ENCODE measurements at places on chromosomes 3 and 15. TPM values are rescaled to one million over a fixed set of nuclear protein-coding genes. Genes with fewer than 3 reads are reported as not detected.

GRCh38 chr15:81388436-81388770 is 14.4 kb upstream of the TMC3 start:
- H3K4me3 ChIP-seq, result no peak overlapping the region
- H3K27ac ChIP-seq, result no peak overlapping the region
- DNase-seq, result no peak
- H3K36me3 ChIP-seq, result no peaks in the 10 kb centered on the region
- no peaks in the 10 kb centered on the region for H3K27me3 ChIP-seq

DNA sequence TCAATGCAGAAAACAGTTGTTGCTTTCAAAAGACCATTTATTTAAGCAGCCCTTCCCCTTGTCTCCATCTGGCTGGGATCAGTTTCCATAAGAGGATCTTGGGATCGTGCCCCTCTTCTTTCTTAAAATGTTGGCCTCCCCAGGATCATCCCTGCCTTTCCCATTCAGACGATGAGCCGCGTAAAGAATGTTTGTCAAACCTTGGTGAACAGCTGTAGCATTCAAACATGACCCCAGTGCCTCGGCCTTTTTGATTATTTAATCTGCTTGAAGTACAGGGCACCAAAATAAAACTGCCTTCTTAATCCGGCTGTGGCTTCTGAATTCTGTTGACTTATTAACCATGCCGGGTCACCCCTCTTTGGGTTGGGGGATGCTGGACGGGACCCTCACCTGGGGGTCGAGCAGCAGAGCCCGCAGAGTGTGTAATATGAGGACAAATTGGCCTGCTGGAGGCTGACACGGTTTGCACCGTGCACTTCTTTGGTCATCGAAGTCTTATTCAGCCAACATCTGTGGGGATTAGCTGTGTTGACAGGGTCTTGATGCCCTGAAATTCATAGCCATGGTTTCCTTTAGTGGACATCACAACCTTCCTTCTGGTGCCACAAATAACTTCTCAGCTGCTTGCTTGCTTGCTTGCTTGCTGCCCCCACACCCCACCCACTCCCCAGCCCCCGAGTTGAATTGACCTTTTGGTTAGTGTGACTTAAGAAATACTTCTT is at the start of gene LRTM1:
LRTM1 (minus strand) TSS at position 14 of the 725 bp plus-strand sequence. CDS start 148 bp downstream, outside the sequence.
- H3K27ac ChIP-seq, result no peak within 1 kb of the TSS
- H3K4me1 ChIP-seq, result no peaks in the 10 kb centered on the region
- no peaks in the 10 kb centered on the region for H3K36me3 ChIP-seq
- DNase-seq, result no peak

NEK10 gene
- 0.67 TPM for total RNA-seq

DNA sequence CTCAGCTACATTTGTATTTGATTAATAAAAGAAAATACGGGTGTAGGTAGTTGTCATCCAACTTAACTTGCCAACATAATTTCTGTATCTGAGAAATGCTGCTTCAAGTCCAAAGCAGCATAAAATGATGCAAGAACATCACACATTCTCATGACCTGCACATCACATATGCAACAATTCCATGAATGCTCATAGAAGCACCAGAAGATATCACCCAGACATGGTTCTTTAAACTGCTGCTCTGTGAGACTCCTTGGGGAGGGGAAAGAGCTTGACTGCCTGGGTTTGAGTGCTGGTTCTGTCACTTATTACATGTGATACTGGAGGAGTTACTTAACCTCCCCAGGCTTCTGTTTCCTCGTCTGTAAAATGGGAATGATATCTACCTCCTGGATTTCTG is 39.4 kb downstream of the CHST14 start:
- H3K27me3 ChIP-seq, result no peaks in the 10 kb centered on the region
- DNase-seq, result no peak
- H3K27ac ChIP-seq, result no peak overlapping the region
- no peaks in the 10 kb centered on the region for H3K36me3 ChIP-seq
- no peaks in the 10 kb centered on the region for H3K4me1 ChIP-seq

GRCh38 chr3:191330530-191331048 is 263 bp upstream of the UTS2B start:
- no peaks in the 10 kb centered on the region for H3K27me3 ChIP-seq
- no peaks in the 10 kb centered on the region for H3K4me1 ChIP-seq
- H3K27ac ChIP-seq, result peak overlapping the region; percentile 78
- H3K36me3 ChIP-seq, result no peaks in the 10 kb centered on the region
- H3K4me3 ChIP-seq, result peak overlapping the region; percentile 66

FAM81A gene
- 6.4 TPM for total RNA-seq

COL7A1 gene
- total RNA-seq, result 3.8 TPM

DNA sequence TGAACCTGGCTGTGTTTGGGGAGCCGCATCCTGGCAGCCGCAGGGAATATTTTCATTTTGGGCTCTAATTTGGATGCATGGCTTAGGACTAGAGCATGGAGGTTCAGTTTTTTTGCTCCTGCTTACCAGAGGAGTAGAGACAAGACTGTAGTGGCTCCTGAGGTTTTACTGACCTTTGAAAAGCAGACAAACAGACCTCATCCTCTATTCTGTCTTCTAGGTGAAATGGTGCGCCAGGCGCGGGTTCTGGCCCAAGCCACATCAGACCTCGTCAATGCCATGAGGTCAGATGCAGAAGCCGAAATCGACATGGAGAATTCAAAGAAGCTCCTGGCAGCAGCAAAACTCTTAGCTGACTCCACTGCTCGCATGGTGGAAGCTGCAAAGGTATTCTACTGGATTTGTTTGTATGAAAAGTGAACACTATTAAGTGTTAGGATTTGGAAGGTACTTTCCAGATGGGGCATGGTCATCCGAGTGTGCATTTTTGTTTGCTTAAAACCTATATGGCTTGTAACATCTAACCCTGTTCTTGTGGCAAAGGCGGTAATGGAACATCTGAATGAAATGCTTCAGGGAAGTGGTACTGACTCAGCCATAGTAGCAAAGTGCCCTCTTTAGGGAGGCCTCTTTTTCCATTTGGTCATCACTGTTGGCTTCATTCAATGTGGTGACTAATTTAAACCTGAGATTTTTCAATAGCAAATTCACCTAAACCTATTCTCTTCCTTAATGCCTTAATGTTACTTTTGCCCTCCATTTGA is 330.7 kb upstream of the TPM1 start:
- H3K4me3 ChIP-seq, result no peak overlapping the region
- no peak for DNase-seq
- no peaks in the 10 kb centered on the region for H3K4me1 ChIP-seq
- H3K27ac ChIP-seq, result no peak overlapping the region
- peaks cover 8% of the 10 kb centered on the region for H3K36me3 ChIP-seq

SH2D7 gene
- total RNA-seq, result 0.58 TPM

DNA sequence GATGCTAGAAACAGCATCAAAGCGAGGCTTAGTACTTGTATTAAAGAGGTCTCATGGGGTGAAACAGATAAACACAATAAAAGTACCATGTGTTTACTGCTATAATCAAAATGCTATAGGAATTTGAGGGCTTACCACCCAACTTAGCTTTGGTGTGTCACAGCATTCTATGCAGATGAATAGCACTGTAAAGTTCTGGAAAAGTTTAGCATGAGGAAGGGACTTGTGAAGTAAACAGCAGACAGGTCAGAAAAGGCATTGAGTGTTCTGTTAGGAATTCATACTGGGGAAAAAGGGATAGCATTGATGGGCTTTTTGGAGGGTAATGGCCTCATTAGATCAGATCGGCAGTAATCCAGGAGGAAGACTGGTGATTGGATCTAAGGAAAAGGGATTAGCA is 505.3 kb downstream of the NLGN1 start:
- no peak for DNase-seq
- H3K27ac ChIP-seq, result no peak overlapping the region
- H3K4me1 ChIP-seq, result no peaks in the 10 kb centered on the region
- no peak overlapping the region for H3K4me3 ChIP-seq
- H3K27me3 ChIP-seq, result no peaks in the 10 kb centered on the region
- H3K36me3 ChIP-seq, result no peaks in the 10 kb centered on the region

FBXL2 gene
- 1.1 TPM for total RNA-seq

- no peaks in the 10 kb centered on the region for H3K27me3 ChIP-seq
- H3K27ac ChIP-seq, result no peak overlapping the region
Observed at GRCh38 chr15:60800299-60801072, 321.5 kb upstream of the ICE2 start.

DNA sequence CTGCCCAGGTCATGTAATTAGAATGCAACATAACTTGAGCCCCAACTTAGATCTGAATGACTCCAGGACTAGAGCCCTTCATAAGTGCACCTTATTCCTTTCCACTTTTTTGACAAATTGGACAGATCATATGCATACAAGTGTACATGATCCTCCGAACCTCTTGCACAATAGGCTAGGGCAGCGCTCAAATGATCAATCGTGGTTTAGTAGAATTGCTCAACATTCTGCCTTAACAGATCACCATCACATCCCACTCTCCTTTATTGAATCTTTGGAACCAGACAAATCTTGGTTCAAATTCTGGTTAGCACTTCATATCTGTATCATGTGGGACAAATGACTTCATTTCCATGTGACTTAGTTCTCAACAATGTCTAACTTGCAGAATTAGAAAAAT is 106.8 kb upstream of the CDIN1 start:
- DNase-seq, result no peak
- no peaks in the 10 kb centered on the region for H3K27me3 ChIP-seq
- no peak overlapping the region for H3K27ac ChIP-seq

CEMIP gene
- 2.1 TPM for total RNA-seq

- no peak overlapping the region for H3K27ac ChIP-seq
- DNase-seq, result no peak
- H3K36me3 ChIP-seq, result no peaks in the 10 kb centered on the region
- no peaks in the 10 kb centered on the region for H3K27me3 ChIP-seq
- H3K4me3 ChIP-seq, result no peak overlapping the region
Observed at GRCh38 chr15:94185547-94186236, 45.7 kb upstream of the MCTP2 start.

PRR20G gene
- not detected for total RNA-seq

DNA sequence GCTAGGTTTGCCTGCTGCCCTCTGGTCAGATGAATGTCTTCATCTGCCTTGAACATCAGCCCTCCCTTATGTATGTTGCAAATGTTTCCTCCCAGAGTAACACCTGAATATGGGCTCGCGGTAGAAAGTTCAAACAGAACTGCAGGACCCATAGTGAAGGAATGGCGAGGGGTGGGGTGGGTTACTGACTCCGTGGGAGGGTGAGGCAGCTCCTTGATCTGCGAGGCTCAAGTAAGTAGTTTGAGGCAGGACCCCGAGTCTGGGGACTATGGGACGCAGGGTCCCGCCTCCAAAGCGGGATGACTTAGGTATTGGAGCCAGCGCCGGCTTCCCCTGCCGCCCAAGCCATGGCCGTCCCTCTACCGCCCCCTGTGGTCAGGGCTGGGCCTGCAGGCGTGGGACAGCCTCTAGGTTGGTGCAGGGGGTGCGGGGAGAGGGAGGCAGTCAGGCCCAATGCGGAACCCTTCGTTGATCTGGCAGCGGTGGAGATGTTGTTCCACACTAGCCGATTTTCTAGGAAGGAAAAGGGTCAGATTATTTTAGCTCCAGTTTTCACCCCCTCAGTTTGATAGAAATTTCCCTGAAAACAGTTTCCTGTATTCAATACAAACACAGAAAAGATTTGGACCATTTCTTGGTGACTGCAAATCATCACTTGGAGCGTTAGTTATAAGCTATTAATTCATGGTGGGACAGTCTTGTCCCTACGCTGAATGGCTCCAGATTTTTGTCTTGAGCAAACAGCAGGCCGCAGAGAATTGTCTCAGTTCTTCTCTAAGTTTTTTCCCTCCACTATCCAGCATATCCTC is 72.3 kb downstream of the CORO2B start:
- no peak overlapping the region for H3K27ac ChIP-seq
- H3K27me3 ChIP-seq, result no peaks in the 10 kb centered on the region
- H3K4me3 ChIP-seq, result no peak overlapping the region
- H3K4me1 ChIP-seq, result no peaks in the 10 kb centered on the region

STXBP5L gene
- total RNA-seq, result 0.74 TPM

CACNA2D2 gene
- 3.3 TPM for total RNA-seq

- no peaks in the 10 kb centered on the region for H3K36me3 ChIP-seq
- H3K27me3 ChIP-seq, result no peaks in the 10 kb centered on the region
- peak overlapping the region; percentile 68 for H3K27ac ChIP-seq
- peak; percentile 46 for DNase-seq
Observed at GRCh38 chr3:182821221-182821981, 28.1 kb downstream of the ATP11B start.

GNAT1 gene
- total RNA-seq, result not detected

NCKIPSD gene
- 24.3 TPM for total RNA-seq

DNA sequence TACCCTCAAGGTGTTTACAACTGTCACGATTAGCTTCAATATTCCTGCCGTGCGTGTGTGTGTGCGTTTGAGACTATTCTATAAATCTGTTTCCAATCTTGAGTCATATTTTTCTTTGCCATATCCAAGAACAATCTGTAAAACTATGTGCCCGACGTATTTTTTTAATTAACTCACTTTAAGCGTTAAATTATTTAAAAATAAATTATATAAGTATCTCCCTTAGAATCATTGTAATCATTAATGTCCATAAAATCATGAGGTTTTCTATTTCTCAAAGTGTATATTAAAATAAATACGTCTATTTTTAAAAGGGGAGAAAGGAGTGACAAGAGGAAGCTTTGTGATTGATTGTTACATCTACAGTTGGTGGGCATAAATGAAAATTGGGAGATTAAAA is 2.9 kb downstream of the SETMAR start:
- no peak overlapping the region for H3K4me3 ChIP-seq
- H3K36me3 ChIP-seq, result no peaks in the 10 kb centered on the region
- DNase-seq, result no peak
- no peaks in the 10 kb centered on the region for H3K4me1 ChIP-seq
- H3K27me3 ChIP-seq, result no peaks in the 10 kb centered on the region

DNA sequence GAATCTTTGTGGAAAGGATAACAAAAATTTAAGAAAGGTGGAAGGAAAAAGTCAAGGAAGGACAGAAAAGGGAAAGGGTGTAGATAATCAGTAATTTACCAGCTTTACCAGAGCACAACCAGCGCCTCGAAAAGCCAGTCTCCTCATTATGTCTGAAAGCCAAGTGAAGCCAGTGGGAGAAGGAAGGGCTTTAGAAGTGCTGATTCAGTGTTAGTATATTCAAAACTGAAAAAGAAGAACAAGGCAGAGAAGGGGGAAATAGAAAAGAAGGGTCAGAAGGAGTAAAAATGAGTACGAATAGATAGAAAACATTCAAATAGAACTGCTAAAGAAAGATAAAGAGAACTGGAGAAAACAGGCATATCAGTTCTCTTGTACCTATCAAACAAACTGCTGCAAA is 4.1 kb downstream of the PBRM1 start:
- H3K4me1 ChIP-seq, result peaks cover 4% of the 10 kb centered on the region
- H3K27me3 ChIP-seq, result no peaks in the 10 kb centered on the region
- no peak for DNase-seq
- peaks cover 5% of the 10 kb centered on the region for H3K36me3 ChIP-seq
- H3K4me3 ChIP-seq, result no peak overlapping the region
- no peak overlapping the region for H3K27ac ChIP-seq

- no peak overlapping the region for H3K4me3 ChIP-seq
- no peaks in the 10 kb centered on the region for H3K27me3 ChIP-seq
- no peak for DNase-seq
- no peak overlapping the region for H3K27ac ChIP-seq
Observed at GRCh38 chr3:187802928-187803259, 57.6 kb upstream of the BCL6 start.

DNA sequence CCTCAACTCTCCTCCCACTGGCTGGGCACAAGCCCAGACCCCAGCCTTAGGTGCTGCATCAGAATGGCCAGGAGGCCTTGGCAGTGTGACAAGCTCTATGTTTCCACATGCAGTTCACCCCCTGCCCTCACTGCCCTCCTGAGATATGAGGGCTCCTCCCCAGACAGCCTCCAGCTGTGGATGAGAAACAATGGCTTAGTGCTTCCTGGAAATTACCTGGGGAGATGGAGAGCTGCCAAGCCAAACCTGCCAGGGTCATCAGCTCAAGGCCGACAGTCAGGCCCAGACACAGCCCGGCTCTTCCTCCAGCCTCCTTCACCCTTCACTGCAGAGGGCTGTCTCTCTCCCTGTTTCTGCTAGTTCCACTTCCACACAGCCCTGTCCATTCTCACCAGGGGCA is 76.3 kb downstream of the MYLK start:
- no peaks in the 10 kb centered on the region for H3K36me3 ChIP-seq
- DNase-seq, result peak; percentile 83
- peaks cover 6% of the 10 kb centered on the region for H3K4me1 ChIP-seq
- no peaks in the 10 kb centered on the region for H3K27me3 ChIP-seq
- H3K4me3 ChIP-seq, result no peak overlapping the region
- peak overlapping the region; percentile 37 for H3K27ac ChIP-seq

Data from colonic mucosa (tissue), 4 donors.